NCI-H2081 (cell line): ENCODE measurements at places on chromosomes 13 and 19.

GRCh38 chr19:39834287-39834841 is 402 bp upstream of the DYRK1B start:
- DNase-seq, result no peak

DNA sequence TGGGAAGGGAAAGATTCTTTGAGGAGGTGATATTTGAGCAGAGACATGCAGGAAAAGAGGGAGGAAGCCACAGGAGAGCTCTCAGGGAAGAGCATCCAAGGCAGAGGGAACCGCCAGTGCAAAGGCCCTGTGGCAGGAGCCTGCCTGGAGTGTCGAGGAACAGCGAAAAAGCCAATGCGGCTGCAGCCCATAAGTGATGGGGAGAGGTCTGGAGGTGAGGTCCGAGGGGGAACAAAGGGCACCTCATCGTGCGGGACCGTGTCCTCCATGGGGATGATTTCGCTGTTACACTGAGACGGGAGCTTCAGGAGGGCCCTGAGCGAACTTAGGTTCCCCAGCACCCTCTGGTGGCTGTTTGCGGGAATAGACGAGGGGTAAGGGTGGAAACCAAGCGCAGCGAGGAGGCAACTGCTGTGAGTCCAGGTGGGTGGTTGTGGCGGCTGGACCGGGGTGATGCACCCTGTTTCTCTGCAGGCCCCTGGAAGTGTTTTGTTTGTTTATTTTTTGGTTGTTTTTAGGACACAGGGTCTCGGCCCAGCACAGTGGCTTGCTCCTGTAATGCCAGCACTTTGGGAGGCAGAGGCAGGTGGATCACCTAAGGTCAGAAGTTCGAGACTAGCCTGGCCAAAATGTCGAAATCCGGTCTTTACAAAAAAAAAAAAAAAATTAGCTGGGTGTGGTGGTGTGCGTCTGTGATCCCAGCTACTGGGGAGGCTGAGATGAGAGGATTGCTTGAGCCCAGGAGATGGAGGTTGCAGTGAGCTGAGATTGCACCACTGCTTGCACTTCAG is 5.9 kb upstream of the EHD2 start:
- DNase-seq, result peak; percentile 75

DNA sequence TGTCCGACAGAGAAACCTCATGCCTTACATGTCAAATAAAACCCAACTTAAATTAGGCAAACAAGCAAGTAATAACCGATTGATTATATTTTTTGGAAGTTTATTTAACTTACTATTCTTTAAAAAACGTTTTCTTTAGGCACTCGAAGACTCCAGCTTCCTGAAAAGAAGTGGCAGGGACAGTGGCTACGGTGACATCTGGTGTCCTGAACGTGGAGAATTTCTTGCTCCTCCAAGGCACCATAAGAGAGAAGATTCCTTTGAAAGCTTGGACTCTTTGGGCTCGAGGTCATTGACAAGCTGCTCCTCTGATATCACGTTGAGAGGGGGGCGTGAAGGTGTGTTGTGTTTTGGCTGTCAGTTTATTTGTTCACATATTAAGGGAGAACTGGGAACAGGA is 164.4 kb downstream of the LMO7 start:
- DNase-seq, result no peak

DNA sequence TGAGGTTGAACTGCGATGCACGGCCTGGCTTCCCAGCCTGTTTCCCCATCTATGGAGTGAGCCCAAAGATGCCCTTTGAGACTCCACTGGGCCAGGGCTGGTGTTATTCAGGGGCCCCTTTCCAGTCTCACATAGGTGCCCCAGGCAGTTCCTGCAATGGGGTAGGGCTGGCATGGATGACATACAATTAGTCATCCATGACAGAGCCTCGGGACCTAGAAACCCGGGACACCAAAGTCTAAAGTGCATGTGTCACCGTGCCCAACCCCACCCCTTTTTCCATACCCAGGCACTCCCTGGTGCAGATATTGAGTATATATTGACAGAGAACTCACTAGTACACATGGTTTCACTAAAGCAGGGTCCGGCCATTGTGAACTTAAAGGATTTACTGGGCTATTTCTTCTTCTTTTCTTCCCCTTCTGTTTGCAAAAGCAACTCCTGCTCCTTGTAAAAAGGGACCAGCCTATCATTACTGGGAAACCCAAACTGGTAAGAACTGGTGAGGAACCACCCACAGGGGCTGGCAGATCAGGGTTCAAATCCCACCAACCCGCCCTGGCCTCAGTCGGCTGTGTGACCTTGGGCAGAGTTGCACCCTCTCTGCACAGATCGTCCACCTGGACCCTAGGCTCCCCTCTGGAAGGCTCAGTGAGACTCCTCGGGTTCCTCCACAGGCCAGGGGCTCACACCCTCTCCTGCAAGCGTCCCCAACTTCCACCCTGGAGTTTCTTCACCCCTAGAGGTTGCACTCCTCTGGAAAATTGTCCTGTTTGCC is 2.7 kb downstream of the B3GNT3 start:
- DNase-seq, result no peak

GRCh38 chr13:50589139-50589538 is 254.4 kb downstream of the DLEU7 start:
- no peak for DNase-seq

GRCh38 chr13:77397636-77398035 is 70.7 kb upstream of the MYCBP2 start:
- no peak for DNase-seq

GRCh38 chr13:26816881-26817280 is 56.3 kb upstream of the GPR12 start:
- no peak for DNase-seq

DNA sequence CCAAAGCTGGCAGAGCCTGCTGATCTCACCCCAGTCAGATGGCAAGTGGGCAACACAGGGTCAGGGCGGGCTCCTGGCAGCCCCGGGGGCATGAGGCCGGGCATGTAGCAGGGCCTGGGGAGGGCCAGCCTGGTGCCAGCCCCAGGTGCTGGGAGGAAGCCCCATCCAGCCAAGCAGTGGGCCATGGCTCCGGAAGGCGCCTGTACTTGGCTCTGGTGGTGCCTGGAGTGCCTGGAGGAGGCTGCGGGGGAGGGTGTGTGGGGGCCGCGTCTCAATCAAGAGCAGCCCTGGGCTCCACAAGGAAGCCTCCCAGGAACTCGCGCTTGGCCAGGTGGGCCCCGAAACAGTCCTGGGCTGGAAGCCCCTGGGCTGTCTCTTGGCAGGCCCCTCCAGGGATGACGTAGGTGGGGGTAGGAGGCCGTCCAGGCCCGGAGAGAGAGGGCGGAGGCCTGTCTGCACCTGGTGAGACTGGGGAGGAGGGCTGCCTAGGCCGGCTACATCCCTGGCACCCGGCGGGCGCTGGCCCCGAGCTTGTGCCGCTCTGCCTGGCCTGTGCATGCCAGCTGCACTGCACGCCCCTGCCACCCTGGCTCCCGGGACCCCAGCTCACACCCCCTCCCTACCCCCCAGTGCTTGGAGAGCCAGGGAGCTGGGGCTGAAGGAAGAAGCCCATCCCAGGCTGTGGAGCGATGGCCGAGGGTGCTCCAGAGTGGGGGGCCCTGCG is 45.9 kb downstream of the COMP start:
- DNase-seq, result no peak

GRCh38 chr13:23039266-23039935 is 141.4 kb upstream of the SGCG start:
- DNase-seq, result no peak

GRCh38 chr13:91693466-91693865 is 295.0 kb downstream of the GPC5 start:
- DNase-seq, result no peak

GRCh38 chr19:2487842-2488241 is 11.9 kb downstream of the GADD45B start:
- DNase-seq, result no peak

DNA sequence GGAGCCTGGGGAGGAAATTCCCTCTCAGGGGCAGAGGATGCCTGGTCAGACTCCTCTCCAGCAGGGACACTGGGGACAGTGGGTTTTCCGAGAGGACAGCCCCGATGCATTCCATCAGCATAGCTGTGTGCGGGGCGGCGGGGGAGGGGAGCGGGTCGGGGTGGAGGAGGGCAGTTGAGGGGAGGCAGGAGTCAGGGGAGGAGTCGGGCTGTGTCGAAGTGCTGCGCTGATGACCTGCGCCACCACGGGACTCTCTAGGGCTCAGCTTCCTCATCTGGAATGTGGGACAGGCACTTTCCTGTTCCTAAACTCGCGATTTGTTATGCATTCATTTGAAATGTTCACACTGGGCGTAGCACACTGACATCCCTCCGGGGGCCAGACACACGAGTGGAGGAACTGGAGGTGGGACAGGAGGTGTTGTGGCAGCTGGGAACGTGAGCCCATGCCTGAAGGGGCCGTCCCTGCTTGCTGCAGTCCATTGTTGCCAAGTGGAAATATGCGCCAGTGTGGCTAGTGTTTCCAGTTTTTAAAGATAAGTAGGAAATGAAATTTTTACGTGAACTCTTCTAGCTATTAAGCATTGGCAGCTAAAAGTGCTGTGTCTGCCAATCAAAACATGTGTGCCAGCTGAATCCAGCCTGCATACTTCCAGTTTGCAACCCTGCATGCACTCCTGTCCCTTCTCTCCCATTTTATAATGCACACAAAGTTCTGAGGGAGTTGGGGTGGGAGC is 43.3 kb downstream of the FLT1 start:
- no peak for DNase-seq

DNA sequence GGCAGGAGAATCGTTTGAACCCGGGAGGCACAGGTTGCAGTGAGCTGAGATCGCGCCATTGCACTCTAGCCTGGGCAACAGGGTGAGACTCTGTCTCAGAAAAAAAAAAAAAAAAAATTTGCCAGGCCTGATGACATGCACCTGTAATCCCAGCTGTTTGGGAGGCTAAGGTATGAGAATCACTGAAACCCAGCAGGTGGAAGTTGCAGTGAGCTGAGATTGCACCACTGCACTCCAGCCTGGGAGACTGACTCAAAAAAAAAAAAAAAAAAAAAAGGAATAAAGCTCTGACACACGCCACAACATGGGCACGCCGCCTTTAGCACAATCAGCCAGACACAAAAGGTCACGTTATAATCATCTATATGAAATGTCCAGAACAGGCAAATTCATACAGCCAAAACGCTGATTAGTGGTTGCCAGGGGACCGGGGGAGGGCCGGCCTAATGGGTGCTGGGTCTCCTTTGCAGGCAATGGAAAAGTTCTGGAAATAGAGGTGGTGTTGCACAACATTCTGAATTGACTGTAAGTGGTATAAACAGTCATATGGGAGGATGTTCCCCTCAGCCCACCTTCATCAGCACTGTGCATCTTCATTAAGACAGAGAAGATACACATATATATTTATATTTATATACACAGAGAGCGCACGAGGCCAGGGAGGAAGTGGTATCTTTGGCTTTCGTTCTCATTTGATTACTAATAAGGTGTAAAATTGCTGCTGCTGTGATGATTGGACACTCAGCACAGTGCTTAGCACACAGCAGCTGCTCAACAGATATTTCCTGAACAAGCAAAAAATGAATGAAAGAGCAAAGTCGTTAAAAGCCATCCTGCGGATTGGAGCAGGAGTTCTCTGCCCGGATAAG is 3.8 kb downstream of the HSPBP1 start:
- DNase-seq, result peak; percentile 77

DNA sequence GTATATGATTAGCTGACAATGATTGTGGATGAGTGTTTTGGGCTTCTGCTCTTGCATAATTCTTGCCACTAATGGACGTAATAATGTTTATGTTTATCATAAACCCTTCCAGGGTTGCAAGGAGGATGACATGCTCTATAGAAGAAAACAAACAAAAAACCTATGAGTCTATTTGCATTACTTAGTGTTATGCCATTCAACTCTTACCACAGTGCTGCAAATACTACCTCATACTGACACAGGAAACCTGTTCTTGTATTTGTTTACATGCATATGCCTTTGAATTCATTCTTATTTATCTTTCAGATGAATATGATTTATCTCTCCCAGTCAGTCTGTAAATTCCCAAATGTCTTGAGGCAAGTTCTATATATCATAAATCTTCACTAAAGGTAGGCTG is 39.6 kb upstream of the FREM2 start:
- no peak for DNase-seq

- no peak for DNase-seq
Measured at GRCh38 chr13:42602906-42603305, 29.0 kb downstream of the TNFSF11 start.

DNA sequence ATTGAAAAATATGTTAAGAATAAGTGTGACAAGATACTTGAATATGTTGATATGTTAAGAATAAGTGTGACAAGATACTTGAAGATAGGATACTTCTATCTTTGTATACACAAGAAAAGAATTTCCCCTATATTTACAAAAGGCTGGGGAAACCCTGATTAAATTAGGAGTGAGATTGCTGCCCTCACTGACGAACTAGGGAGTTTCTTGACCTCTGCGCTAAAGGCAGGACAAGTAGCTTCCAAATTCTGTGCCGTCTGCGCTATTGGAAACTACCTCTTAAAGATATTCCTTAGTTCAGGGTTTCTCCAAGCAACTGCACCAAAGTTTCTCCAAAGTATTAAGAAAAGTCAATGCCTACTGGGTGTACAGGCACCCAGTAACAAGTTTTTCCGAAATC is 730 bp downstream of the ZNF260 start:
- DNase-seq, result no peak

GRCh38 chr19:10736916-10737551 is 19.2 kb downstream of the DNM2 start:
- no peak for DNase-seq

- DNase-seq, result no peak
Measured at GRCh38 chr13:50593207-50593606, 250.3 kb downstream of the DLEU7 start.

DNA sequence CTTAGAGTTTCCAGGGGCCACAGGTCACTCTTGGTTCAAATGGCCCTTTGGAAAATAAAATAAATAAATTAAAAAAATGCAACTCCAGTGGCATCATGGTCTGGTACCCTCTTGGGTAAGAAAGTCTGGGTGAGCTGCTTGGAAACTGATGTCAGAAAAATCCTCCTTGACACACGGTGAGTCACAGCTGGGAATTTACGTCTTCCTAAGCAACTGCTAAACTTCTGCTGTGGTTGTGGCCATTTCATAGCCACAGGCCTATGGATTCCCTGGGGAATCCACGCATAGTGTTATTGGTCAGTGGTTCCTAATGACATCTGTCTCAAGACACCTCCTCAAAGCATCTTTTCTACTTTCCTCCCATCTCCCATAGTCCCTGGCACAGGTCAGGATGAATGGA is 220.8 kb downstream of the COG6 start:
- no peak for DNase-seq

- DNase-seq, result no peak
Measured at GRCh38 chr19:948842-949496, 23.1 kb downstream of the ARID3A start.

DNA sequence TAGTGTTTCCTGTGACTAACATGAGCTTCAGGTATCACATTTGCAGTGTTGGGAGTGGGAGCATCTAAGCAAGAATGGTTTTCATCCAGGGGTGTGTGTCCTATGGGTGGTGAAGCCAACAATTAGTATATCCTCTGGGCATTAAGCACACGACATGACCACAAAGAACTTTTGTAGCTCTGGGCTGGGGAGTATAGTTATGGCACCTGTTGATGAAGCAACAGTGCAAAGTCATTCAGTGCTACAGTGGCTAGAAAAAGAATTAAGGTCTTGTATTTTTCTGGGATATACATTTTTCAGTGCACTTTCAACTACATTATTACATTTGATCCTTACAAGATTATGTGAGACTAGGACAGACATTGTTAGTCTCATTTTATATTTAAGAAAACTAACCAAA is 21.8 kb downstream of the CCNA1 start:
- no peak for DNase-seq
